ENCODE measurements at places on chromosomes 2 and 18.

DNA sequence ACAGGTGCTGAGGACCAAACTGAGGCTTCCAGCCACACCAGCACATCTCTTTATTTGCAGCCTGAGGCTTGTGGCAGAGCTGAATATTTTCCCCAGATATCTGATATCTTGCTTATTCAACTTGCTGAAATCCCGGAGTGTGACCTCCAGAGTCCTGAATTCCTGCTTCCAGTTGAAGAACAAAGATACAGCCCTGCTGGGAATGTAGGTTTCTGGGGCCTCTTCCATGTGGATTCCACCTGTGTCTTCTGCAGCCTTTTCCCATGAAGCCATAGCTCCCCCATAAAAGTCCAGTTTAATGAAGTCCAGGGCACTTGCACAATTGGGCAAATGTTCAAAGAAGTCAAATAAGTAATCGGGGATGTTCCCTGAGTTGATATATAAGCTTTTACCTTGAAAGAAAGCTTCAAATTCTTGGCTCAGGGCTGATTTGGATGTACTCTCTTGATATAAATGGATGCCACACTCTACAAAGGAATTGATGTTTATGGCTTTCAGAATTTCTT, 14.9 kb downstream of the NLRC4 start:
- no peak for DNase-seq

GRCh38 chr2:203533676-203534591, 1.2 kb downstream of the RAPH1 start:
- no peak for DNase-seq

DNA sequence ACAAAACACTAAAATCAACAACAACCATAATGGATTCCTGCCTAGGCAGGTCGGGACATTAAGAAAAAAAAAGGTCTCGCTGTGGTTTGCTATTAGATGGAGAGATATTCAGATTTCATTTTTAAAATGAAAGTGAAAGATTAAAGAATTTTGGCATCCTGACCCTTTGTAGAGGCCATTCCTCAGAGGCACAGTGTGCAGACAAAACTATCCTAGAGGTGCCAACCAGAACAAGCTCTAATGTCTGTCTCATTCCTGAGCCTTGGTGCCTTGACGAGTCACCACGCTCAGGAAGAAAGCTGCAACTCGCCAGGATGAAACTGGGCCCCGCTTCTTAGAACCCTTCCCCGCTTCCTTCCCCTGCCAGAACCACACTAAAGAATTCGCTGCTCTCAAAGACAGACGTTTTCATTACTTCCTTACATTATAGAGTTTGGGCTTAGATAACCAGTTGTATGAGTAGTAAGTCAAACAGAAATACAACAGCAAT, 156.0 kb downstream of the TGIF1 start:
- no peak for DNase-seq

- DNase-seq: no peak
Observed at GRCh38 chr18:4433717-4434116, 21.4 kb downstream of the DLGAP1 start.

GRCh38 chr2:31736695-31737454, 156.1 kb upstream of the SRD5A2 start:
- DNase-seq: no peak

All from stimulated activated CD4-positive, alpha-beta T cell treated with anti-CD3 and anti-CD28 coated beads, TNF-alpha, amount 100 ng/mL, for 24 hours (primary cell).